Activated naive CD8-positive, alpha-beta T cell treated with anti-CD3 and anti-CD28 coated beads, Interleukin-2, amount 50 U/mL, for 16 hours (primary cell): ENCODE measurements at places on chromosomes 11 and 22.
A peak's percentile ranks its signal among the peaks of the same experiment; 100 is the strongest.

DNA sequence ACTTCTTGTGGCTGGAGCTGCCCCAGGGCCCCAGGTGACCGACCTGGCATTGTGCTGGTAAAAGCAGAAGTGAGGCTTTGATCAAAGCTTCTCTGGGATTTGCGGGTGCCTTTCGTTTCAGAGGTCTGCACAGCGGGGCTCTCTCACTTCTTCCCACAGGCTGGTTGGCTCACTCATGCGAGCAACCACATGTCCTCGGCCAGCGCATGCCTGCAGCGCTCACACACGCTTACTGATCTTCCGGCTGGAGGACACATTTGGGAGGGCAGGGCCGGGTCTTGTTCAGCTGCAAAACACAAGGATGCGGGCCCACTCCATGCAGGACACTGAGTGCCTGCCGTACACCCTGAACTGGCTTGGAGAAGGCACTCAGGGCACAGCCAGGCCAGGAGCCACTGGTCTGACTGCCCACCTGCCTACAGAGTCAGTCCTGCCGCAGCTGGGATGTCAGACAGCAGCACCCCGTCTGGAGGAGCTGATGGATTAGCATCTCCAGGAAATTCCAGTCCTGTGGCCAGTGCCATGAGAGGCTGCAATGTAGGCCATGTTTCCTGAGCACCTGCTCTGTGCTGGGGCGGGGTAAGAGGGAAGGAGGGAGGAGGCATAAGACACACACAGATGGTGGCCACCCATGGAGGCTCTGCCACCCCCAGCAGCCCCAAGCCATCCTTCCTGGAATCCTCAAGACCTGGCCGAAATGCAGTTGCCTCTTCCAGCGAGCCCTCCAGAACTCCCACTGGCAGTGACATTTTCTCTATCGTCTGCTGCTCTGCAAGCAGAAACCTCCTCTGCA is 1383.2 kb downstream of the BRD1 start:
- DNase-seq, result no peak

DNA sequence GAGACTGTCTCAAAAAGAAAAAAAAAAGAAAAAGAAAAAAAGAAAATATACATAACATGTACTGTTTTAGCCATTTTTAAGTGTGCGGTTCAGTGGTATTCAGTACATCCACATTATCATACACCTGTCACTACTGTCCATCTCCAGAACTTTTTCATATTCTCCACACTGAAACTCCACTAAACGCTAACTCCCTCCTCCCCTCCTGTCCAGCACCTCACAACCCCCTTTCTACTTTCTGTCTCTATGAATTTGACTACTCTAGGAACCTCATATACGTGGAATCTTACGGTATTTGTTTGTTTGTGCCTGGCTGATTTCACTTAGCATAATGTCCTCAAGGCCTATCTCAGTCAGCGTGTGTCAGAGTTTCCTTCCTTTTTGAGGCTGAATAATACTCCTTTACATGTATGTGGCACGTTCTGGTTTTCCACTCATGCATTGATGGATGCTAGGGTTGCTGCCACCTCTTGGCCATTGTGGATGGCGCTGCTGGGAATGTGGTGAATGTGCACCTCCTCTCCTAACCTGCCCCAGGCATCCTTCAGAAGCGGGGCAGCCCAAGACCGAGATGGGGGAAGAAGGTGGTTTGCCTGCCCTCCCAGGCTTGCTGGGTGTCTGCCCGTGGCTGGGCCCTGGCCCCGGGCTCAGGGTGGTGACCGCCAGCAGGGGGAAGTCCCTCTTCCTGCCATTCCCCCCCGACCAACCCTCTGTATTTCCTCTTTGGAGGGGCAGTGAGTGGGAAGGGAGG is 60.5 kb downstream of the BCR start:
- DNase-seq, result no peak

GRCh38 chr11:118530180-118530682 is 761 bp upstream of the TMEM25 start:
- no peak for DNase-seq

- DNase-seq, result no peak
Observed at GRCh38 chr22:46043816-46044620, 67.1 kb upstream of the WNT7B start.

- no peak for DNase-seq
Observed at GRCh38 chr11:328012-328411, 7.4 kb upstream of the IFITM3 start.

DNA sequence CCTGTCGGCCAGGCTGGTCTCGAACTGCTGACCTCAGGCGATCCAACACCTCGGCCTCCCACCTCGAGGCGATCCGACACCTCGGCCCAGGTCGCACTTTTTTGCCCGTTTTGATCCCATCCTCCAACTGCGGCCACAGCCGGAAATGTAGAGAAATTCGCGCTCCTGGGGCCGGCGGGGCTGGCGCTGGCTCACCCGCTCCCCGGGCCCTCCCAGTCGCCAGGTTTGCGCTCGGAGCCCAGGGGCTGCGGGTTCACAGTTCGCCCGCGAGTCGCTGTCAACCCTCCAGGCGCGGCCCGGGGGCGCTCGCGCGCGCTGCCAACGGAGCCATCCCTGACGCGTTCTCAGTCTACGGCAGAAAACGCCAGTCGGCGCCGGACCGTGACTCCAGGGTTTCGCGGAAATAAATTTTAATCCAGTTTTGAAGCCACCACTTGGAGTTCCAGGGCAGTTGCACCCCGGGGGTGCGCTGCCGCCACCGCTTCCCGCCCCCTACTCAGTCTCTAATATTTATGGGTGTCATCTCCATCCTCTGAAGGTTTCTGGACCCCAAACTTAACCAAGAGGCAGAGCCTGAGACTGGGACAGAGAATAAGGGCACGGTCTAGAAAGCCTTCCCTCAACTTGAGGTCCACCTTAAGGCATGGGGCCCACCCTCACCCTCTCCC is 1.5 kb upstream of the KLHDC7B start:
- DNase-seq, result peak; percentile 56

GRCh38 chr11:60798631-60799030 is 13.5 kb downstream of the MS4A10 start:
- no peak for DNase-seq

- DNase-seq, result no peak
Observed at GRCh38 chr11:102320679-102321078, 3.4 kb downstream of the BIRC3 start.

DNA sequence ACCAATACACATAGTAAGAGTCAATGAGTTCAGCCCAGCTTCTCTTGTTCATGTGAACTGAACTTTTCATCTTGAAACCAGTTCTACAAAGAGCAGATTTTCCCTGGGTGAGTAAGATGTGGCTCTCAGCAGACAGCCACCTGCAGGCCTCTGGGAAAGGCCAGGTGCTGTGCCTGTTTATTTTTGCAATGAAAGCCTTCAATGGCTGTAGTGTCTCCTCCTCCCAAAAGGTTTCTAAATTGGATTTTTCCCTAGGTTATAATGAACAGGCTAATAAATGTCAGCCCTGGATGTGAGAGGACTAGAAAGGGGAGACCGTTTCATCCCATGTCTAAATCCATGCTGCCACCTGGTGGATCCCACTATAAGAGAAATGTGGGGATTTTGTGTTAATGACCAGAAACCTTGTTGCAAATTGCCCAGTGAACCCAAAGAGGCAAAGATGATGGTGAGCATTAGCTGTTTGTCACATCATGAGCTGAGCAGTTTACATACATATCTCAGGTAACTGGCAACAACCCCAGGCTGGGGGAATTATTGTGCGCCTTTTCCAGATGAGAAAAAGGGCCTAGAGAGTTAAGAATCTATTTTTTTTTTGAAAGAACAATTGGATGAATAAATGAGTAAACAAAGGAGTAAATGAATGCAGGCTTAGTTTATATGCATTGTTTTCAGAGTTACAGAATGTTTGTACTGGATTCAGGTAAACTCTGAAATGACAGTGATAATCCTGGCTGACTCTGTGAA is 12.7 kb downstream of the C11orf91 start:
- DNase-seq, result no peak

DNA sequence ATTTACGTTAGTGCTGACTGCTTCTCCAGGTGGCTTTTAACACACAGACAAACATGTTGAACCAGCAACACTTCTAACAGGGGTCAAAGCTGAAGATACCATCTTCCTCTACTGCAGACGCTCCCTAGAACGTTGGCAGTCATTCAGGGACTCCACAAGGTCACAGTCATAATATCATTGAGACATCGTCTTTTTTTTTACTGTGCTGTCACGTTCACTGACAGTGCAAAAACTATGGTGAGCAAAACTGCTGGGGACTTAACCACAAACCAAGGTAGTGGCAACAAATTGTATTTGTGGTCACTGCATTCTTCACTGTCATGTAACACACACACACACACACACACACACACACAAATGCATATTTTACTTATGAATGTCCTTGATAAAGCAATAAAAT is 244.9 kb downstream of the CASP12 start:
- no peak for DNase-seq

- DNase-seq, result no peak
Observed at GRCh38 chr22:25493794-25494193, 70.7 kb upstream of the GRK3 start.

GRCh38 chr11:15113381-15113780 is 1.3 kb upstream of the INSC start:
- no peak for DNase-seq

GRCh38 chr11:9646324-9646723 is 17.6 kb upstream of the SWAP70 start:
- DNase-seq, result no peak

DNA sequence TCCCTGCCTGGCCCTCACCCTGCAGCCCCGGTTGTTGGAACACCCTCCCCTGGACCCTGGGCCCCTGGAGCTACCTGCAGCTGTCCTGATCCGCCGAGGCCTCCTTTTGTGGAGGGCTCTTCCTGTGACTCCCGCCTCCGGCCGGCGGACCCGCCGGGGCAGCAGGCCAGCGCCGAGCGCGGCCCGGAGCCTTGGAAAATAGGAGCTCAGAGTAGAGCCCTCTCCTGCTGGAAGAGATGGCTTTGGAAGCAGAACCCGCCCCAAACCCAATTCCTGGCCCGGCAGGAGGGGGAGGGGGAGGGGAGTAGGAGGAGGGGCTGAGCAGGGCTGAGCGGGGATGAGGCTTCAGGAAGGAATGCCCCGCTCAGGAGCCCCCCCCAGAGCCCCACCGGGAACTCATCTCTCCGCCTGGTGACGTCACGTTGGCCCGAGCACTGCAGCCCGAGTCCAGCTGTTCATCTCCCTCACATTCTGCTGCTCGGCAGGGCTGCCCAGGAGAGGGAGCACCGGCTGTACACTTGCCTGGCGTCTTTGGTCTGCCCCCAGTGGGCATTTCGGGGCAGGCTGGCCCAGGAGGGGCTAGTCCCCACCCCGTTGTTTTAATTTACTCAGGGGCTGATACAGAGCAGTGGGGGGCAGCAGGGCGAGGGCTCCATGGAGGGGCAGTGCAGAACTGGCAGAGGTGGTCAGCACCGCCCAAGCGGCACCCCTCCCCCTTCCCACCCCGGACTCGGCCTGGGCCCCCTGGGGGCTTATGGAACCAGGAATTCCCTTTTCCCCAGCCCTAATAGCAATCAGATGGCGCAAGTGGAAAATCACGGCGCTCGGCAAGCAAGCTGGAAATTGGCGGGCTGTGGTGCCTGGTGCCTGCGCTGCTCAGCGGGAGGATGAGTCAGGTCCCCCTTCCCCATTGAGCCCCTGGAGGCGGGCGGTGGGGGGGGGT is at the start of gene MRGPRF:
Gene MRGPRF (minus strand): TSS at position 238 of the 943 bp plus-strand sequence. CDS start 3,345 bp downstream, outside the sequence.
- DNase-seq, result no peak

DNA sequence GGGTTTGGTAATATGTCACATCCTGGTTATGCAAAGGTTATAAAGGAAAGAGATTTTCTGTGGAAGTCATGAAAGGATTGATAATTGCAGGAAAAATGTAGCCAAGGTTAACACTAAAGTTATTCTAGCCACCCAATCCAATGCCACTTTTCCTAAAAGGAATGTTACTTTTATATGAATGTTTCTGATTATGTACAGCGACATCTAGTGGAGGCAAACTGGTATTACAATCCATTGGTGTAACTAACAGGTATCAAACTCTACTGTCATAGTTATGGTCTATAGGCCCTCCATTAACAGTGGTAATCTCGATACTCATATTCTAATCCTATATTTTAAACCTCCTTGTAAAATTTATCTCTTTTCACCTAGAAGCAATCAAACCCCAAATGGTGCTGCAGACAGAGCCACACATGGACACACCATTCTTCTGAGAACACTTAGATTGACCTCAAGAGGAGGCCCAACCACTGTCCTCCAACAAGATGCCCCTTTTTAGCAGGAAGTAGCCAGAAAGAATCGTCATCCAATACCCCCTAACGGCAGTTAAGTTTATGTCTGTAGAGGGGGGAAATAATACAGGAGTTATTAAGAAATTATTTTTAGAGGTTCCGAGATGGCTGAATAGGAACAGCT is 74.9 kb upstream of the RAG2 start:
- no peak for DNase-seq

DNA sequence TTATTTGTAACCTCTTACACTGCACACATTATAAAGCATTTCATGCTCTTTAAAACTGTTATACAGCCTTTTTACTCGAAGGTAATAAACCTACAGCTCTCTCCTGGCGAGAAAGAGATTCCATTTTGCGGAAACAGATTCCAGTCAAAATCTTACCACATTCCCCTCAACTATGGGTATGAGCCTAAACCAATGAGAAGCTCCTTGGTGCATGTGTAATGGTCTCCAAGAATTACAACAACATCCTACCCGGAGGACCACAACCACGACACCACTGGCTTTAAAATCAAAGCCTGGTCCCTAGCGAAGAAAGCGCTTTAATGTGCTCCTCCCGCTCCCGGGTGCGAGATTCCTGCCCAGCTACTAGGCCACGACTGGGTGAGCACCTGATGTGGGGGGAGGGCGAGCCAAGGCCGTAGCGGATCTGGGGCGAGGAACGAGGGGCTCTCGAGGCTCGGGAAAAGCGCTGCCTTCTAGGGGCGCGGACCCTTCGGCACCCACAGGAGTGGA is 821 bp downstream of the CELF1 start:
- DNase-seq, result no peak

DNA sequence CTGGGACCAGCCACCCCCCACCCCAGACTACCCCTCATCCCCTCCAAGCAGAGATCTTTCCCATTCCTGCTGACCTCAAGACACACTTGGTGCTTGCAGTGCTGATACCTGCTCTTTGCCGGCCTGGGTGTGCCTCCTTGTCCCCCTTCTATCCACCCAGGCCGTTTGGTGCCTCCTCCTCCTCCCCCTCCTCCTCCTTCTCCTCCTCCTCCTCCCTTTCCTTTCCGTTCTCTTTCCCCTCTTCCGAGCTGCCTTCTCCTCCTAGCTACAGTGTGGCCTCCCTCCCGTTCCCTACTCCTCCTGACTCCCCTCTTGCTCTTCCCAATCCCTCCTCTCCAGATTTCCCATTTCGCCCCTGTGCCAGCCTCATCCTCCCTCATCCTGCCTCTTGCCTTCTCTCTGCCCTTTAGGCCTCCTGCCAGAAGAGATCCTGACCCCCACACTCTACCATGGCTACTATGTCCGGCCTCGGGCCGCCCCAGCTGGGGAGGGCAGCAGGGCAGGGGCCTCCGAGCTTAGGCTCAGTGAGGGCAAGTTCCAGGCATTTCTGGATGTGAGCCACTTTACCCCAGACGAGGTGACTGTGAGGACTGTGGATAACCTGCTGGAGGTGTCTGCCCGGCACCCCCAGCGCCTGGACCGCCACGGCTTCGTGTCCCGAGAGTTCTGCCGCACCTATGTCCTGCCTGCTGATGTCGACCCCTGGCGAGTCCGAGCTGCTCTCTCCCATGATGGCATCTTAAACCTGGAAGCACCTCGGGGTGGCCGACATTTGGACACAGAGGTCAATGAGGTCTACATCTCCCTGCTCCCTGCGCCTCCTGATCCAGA is 712 bp downstream of the HSPB2 start:
- no peak for DNase-seq
